ENCODE measurements at places on chromosomes 7 and 10.

GRCh38 chr7:156547884-156548561 is 92.6 kb upstream of the RNF32 start:
- no peak for DNase-seq

- no peak for DNase-seq
Measured at GRCh38 chr7:135317676-135318325, 84.2 kb downstream of the STRA8 start.

- DNase-seq: no peak
Measured at GRCh38 chr10:89873055-89873454, 171.7 kb downstream of the KIF20B start.

GRCh38 chr7:22972207-22972606 is 41.7 kb downstream of the HYCC1 start:
- no peak for DNase-seq

- DNase-seq: no peak
Measured at GRCh38 chr7:68425377-68425776, 1172.9 kb upstream of the AUTS2 start.

DNA sequence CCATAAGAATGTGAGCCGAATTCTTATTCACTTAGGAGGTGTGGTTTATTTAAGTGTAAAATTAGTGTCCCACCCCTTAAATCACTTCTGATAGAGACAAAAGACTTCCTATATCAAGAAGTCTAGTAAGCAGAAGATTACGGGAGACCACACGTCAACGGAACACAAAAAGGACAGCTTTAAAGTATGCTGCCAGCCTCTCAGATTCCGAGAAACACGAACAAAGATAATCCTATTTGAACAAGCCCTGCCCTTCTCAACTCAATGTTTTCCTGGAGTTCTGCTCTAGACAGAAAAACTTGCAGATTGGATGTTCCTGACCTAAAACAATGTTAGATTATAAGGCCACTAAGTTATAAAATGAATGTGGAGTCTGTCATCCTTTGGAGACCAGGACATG is 4.9 kb upstream of the MCU start:
- no peak for DNase-seq

GRCh38 chr7:155251831-155252230 is 45.8 kb upstream of the INSIG1 start:
- DNase-seq: no peak

Data from activated T-helper 1 cell treated with Interleukin-2 at 50 U/mL for 16 hours (primary cell).